ENCODE measurements at places on chromosomes 13 and 19.
A peak's percentile ranks its signal among the peaks of the same experiment; 100 is the strongest.

- no peak overlapping the region for H3K4me3 ChIP-seq
- H3K4me1 ChIP-seq = no peaks in the 10 kb centered on the region
- H3K27me3 ChIP-seq = no peaks in the 10 kb centered on the region
- H3K36me3 ChIP-seq = peaks cover 66% of the 10 kb centered on the region
- DNase-seq = no peak
- no peak overlapping the region for H3K27ac ChIP-seq
These were observed 9.3 kb upstream of the ZNF554 start for GRCh38 chr19:2810141-2811091.

DNA sequence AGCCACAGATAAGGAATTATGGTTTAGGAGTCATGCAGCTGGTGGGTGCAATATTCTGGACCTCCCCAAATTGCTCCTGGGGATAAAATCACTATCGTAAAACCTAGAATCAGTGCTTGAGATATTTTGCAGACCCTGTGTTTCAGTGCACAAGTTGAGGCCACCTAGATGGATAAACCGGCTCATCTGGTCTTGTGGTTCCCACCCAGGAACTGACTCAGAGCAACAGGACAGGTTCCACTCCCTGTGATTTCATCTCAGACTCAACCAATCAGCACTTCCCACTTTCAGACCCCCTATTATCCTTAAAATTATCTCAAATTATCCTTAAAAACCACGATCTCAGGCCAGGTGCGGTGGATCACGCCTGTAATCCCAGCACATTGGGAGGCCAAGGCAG is 21.0 kb downstream of the FBXL12 start:
- H3K4me1 ChIP-seq = peaks cover 8% of the 10 kb centered on the region
- DNase-seq = no peak
- H3K36me3 ChIP-seq = no peaks in the 10 kb centered on the region
- H3K4me3 ChIP-seq = no peak overlapping the region
- no peak overlapping the region for H3K27ac ChIP-seq

DNA sequence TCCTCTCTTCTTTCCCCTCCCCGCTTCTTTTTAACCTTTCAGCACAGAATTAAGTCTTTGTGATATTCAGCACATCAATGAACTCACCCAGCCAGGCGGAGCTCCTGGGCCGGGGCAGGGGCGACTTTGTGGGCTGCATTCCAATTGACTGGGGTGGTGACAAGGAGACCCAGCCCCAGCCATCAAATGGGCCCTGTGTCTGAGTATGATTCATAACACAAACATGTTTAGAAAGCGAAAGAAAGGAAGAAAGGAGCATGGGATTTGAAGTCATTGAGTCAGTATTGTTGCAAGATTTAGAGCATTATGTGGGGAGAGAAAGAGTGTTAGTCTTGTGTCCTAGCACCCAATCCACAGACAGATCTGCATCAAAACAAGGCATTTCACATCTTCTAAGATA is 185.3 kb downstream of the LHFPL6 start:
- DNase-seq = no peak
- H3K4me3 ChIP-seq = peak overlapping the region; percentile 36
- peaks cover 79% of the 10 kb centered on the region for H3K4me1 ChIP-seq
- H3K36me3 ChIP-seq = no peaks in the 10 kb centered on the region
- H3K27me3 ChIP-seq = no peaks in the 10 kb centered on the region
- H3K27ac ChIP-seq = peak overlapping the region; percentile 85

DNA sequence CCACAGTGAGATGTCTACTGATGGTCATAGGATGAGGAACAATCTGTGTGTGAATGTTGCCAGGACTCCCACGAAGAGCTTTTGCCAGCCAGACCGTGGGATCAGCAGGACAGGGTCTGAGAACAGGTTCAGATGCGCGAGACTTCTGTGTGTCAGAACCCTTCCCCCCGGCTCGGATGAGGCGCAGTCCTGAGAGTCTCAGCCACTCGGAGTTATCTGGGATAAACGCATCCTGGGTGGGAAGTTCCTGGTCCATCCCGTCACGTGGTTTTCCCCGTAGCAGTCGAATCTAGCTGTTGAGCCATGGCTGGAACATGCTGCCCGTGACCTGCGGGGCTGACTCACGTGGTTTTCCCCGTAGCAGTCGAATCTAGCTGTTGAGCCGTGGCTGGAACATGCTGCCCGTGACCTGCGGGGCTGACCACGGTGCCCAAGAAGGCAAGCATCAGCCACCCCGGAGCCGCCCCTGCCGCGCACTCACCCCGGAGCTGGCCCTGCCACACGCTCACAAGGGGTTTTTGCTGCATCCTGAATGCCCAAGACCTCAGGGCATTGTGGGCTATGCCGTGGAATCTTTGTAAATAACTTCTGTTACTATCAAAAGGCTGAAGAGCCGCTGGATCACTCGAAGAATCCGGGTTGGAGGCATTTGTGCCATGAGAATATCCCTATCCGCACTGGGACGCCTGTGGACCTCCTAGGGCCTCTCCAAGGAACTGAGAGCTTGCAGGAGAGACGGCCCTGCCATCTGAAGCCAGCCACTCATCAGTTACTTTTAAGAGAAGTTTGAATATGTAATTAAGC is 130.8 kb upstream of the MCF2L start:
- no peak overlapping the region for H3K4me3 ChIP-seq
- peaks cover 82% of the 10 kb centered on the region for H3K36me3 ChIP-seq
- DNase-seq = no peak
- H3K27ac ChIP-seq = no peak overlapping the region

GRCh38 chr13:110447058-110447511 is 114.4 kb downstream of the RAB20 start:
- no peak overlapping the region for H3K27ac ChIP-seq
- H3K27me3 ChIP-seq = no peaks in the 10 kb centered on the region
- no peak for DNase-seq
- H3K4me1 ChIP-seq = peaks cover 17% of the 10 kb centered on the region
- peaks cover 86% of the 10 kb centered on the region for H3K36me3 ChIP-seq

DNA sequence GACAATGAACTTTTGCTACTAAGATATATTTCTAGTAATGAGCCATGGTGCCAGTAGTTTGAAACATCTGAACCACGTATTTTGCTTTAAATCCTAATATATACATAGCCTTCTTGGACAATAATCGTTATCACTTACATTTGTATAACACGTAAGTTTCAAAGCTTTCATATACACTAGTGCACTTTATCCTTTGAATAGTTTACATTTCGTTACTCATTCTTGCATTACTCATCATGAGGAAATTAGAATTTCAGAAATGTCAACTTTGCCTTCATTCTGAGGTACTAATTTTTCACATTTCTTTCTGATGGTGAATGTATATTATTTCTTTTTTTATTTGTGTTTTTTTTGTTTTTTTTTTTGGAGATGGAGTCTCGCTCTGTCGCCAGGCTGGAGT is 5.8 kb downstream of the KBTBD7 start:
- H3K27me3 ChIP-seq = no peaks in the 10 kb centered on the region
- H3K27ac ChIP-seq = no peak overlapping the region
- peaks cover 29% of the 10 kb centered on the region for H3K4me1 ChIP-seq
- DNase-seq = no peak

DNA sequence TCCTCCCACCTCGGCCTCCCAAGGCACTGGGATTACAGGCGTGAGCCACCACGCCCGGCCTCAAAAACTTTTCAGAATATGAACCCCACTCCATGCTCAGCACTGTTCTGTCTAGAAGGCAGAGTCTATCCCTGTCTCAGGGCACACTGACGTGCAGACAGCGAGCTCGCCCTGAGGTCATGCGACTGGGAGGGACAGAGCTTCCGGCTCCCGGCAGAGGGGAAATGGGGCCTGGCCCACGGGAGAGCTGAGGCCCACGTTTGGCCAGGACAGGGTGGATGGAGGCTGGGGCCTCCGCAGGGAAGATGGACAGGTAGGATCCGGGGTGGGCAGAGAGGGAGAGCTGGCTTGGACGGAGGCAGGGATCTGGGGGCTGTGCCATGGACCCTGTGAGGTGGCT is 2.8 kb upstream of the AZU1 start:
- DNase-seq = no peak
- H3K4me1 ChIP-seq = peaks cover 15% of the 10 kb centered on the region
- H3K36me3 ChIP-seq = no peaks in the 10 kb centered on the region
- H3K27ac ChIP-seq = no peak overlapping the region
- no peak overlapping the region for H3K4me3 ChIP-seq

DNA sequence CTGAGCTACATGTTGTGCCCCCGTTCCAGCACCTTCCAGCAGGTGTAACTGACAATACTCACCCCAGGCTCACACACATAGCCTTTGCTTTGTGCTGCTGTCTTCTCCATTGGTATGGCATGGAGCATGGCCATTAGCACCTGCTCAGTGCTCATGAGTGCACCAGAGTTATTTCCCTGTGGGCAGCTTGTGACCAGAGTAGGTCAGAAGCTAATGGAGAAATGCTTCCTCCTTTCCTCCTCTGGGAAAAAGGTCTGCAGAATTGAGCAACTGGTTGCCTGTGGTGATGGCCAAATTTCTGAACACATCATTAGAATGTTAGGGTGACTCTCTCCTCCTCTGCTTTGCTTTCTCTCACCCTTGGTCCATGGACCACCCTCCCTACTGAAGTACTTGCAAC is 344.5 kb upstream of the TMTC4 start:
- H3K4me1 ChIP-seq = no peaks in the 10 kb centered on the region
- no peak overlapping the region for H3K4me3 ChIP-seq
- no peaks in the 10 kb centered on the region for H3K36me3 ChIP-seq
- DNase-seq = no peak
- no peak overlapping the region for H3K27ac ChIP-seq
- peaks cover 26% of the 10 kb centered on the region for H3K27me3 ChIP-seq

DNA sequence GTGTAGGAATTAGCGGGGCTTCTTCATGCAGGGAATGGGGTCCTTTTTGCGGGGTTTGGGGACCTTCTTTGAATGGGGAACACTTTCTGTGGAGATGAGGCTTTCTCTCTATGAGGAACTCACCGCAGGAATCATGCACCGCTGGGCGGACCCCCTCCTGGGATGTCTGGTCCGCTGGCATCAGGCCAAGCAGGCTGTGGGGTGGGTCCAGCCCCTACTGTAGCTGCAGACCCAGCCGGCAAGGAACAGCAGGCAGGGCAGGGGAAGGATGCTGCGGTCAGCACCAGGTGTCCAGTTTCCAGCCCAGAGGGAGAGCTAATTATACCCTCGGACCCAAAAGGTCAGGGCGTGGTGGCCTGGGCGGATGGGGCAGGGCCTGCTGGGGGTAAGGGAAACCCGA is 1.8 kb downstream of the MYBPC2 start:
- no peak for DNase-seq
- peaks cover 50% of the 10 kb centered on the region for H3K27me3 ChIP-seq
- H3K4me1 ChIP-seq = peaks cover 19% of the 10 kb centered on the region
- H3K4me3 ChIP-seq = no peak overlapping the region
- no peak overlapping the region for H3K27ac ChIP-seq

DNA sequence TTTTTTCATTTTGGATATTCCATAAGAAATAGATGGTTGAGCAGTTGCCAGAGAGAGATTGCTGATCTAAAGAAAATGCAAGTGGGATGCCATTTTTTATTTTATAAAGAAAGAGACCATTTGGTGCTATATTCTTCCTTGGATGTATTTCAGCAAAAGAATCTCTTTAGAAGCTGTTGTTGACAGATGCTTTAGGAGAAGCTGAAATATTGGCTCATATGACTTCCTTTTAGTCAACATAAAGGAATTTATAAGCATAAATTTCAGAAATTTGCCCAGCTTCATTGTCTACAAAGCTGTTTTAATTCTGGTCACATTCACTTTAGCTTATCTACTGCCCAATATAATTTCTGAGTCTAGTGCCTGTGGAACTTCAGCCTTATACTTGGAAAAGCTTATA is 36.9 kb downstream of the POLR1D start:
- H3K4me3 ChIP-seq = no peak overlapping the region
- no peak overlapping the region for H3K27ac ChIP-seq
- H3K4me1 ChIP-seq = peaks cover 55% of the 10 kb centered on the region

GRCh38 chr19:49067554-49067953 is 2.9 kb upstream of the NTF4 start:
- H3K27ac ChIP-seq = no peak overlapping the region
- H3K27me3 ChIP-seq = peaks cover 95% of the 10 kb centered on the region
- no peak overlapping the region for H3K4me3 ChIP-seq
- DNase-seq = no peak

DNA sequence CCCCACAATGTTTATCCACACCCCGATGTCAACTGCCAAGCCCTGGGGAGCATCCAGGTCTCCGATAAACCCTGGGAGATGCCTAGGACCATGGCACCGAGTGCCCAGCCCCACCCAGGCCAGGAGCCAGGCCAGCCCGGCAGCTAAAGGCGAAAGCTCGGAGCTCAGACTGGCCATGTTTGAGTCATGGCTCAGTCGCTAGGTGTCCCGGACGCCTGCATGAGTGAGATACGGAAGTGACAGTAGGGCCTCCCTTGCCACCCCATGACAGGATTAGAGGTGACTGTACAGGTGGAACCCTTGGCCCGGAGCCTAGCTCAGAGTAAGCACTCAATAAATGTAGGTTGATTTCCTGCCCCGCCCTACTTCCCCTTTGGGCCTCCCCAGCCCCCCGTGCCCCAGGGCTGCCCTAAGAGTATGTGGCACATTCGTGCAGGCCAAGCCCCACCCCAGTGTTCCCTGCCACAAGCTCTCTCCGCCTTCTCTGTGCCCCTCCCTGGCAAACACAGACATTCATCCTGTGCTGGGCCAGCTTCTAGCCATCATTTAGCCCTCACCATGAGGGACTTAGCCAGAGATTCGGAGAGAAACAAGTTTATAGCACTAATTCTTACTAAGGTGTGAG is 5.8 kb upstream of the TPM4 start:
- H3K27me3 ChIP-seq = no peaks in the 10 kb centered on the region
- H3K4me1 ChIP-seq = peaks cover 45% of the 10 kb centered on the region
- H3K36me3 ChIP-seq = no peaks in the 10 kb centered on the region
- DNase-seq = peak; percentile 46
- peak overlapping the region; percentile 83 for H3K27ac ChIP-seq

- no peak overlapping the region for H3K27ac ChIP-seq
- H3K27me3 ChIP-seq = no peaks in the 10 kb centered on the region
- no peak for DNase-seq
- no peaks in the 10 kb centered on the region for H3K36me3 ChIP-seq
- no peaks in the 10 kb centered on the region for H3K4me1 ChIP-seq
- H3K4me3 ChIP-seq = no peak overlapping the region
These were observed 108.3 kb downstream of the ABCC4 start for GRCh38 chr13:95192998-95193397.
